Dorsolateral prefrontal cortex (tissue), 122 donors: ENCODE measurements at places on chromosomes 13 and 19.

DNA sequence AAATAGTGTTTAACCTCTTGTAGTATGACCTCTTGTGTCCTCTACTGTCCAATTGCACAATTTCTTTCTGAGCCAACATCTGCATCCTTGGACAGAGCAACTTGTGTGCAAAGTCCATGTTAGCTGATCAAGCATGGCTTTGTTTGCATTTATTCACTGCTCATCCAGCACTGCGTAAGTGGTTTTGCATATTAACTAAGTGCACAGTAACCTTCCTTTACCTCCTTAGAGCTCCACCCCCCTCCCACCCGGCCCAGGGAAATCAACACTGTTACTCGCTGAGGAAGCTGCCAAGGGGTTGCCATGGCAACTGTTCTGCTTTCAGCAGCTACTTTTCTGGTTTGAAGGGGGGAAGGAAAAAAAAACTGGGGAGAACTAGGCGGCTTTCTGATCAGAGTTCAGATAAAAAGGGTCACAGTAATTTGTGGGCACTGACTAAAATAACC is 153.5 kb upstream of the KLF12 start:
- peak; percentile 45 for DNase-seq

DNA sequence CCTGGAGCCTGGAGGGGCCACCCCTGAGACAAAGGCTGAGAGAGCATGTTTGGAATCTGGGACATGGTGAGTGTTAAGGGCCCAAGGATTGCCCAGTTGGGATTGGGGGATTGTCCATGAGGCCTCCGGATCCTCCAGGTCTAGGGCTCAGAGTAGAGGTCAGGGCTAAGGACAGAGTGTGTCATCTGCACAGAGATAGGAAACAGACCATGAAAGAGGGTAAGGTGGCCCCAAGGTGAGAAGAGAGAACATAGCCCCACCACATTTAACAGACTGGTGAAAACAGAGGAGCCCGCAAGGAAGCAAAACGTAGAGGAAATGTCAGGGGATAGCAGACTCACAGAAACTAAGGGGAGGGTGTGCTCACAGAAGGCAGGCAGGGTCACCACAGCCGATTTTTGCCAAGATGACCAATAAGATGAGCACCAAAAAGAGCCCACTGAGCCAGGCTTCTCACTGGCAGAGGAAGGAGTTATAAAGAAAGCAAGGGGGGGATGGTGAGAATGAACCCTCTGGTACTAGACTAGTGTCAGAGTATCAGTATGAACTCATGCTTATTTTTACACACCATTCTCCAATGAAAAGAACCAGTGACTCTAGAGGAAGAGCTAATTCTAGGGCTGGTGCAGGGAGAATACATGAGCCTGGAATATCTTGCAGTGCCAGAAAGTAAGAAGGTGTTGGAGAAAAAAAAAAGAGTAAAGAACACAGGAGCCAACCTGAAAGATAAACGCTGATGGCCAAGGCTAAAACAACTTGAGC is 17.5 kb downstream of the DYRK1B start:
- no peak for DNase-seq

- no peak for DNase-seq
These were observed 157.0 kb upstream of the FNDC3A start for GRCh38 chr13:48818495-48819356.

DNA sequence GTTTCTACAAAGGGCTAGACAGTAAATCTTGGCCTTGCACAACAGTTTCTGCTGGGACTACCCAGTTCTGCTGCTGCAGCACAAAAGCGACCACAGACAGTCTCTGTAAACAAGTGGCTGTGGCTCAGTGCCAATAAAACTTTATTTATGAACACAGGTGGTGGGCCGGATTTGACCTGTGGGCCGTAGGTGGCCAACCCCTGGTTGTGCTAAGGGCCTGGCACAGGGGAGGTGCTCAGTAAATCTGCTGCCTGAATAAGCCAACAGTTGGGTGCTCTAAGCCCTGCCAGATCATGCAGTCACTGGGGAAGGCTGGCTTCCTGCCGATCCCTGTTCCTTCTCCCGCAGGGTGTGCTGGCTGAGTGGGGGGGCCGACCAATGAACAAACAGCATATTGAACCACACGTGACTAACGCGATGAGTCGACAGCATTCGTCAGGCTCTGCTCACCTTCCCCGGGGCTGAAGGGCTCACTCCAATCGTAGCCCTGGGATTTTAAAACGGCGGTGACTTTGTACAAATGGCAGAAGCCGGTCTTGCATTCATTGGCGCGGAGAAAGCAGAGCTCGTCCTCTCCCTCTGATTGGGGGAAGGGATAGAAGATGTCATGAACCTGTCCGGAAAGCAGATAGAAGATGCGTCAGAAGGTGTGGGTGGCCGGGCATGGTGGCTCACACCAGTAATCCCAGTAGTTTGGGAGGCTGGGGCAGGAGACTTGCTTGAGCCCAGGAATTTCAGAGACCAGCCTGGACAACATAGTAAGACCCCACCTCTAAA is 24.3 kb upstream of the MYDGF start:
- DNase-seq: peak; percentile 75

- DNase-seq: no peak
These were observed 5.9 kb downstream of the PNPLA6 start for GRCh38 chr19:7541475-7541824.

DNA sequence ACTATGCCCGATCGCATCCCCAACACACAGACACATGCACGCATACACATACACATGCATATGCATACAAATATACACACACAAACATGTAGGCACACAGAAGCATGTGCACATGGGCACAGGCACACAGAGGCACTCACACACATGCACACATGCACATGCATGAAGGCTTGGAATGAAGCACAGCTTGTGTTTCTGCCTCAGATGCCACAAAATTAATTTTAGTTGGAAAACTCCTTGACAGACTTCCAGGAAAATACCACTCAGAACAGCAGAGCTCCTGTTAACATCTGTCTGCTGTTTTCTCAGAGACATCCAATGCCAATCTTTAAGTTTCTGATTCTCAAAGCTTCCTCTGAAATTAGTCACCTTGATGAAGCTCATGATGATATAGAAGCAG is 532.7 kb downstream of the RFC3 start:
- DNase-seq: no peak

DNA sequence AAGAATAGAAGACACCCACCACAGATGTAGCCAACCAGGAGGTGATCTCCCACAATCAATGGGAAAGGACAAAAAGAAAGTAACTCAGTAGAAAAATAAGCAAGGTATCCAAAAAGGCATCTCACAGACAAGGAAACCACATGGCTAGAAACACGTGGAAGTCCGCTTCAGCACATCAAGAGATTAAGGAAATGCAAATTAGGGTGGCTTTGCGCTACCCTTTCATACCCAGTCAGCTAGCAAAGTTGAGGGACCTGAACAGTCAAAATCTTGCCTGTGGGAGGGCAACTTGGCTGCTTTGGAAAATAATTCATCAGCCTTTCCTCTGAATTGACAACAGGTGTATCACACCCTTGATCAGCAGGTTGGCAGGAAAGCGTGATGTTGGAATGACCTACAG is 11.6 kb upstream of the UQCR11 start:
- no peak for DNase-seq

GRCh38 chr19:2666344-2666994 is 36.0 kb downstream of the GNG7 start:
- DNase-seq: no peak

- no peak for DNase-seq
These were observed 258.2 kb upstream of the IRS2 start for GRCh38 chr13:110044551-110045111.

GRCh38 chr19:19034204-19034624 is 811 bp downstream of the ARMC6 start:
- DNase-seq: no peak

GRCh38 chr19:17281391-17282304 is at the start of gene ANKLE1:
ANKLE1 (plus strand) TSS chr19:17281901; CDS start chr19:17281921, 20 bp downstream.
- DNase-seq: peak; percentile 45

- no peak for DNase-seq
These were observed at the start of gene KCNJ14 for GRCh38 chr19:48455171-48455907. KCNJ14 (plus strand) TSS chr19:48455574; CDS start chr19:48461725, 6,151 bp downstream.

DNA sequence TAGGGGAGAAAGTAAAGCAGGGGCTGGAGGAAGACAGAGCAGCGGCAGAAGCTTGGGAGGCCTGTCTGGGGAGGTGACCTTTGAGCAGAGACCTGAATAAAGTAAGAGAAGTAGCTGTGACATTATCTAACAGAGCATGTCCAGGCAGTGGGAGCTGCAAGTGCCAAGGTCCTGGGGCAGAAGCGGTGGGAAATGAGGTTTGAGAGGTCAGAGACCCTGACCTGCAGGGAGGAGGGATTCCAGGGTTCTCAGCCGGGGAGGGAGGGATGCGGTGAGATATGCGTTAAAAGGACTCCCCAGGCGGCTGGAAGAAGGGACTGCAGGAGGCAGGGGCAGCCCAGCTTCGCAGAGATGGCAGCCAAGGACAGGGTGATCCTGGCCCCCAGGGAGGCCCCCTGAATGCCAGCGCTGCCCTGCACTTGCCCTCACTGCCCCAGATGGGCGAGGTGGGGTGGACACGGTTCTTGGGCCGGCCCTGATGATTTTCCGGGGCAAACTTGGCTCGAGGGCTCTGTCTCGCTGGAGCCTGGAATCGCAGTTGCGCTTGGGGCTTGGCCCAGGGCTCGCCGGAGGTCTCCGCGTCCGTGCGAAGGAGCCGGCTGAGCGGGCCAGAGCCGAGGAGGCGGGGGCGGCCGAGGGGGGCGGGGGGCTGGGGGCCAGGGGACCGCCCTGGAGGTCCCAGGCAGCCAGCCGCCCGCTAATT is 3.2 kb downstream of the CRLF1 start:
- DNase-seq: no peak

GRCh38 chr19:57406516-57407123 is 4.3 kb upstream of the ZNF17 start:
- DNase-seq: peak; percentile 55

GRCh38 chr19:918481-919198 is 1.5 kb downstream of the KISS1R start:
- DNase-seq: no peak

DNA sequence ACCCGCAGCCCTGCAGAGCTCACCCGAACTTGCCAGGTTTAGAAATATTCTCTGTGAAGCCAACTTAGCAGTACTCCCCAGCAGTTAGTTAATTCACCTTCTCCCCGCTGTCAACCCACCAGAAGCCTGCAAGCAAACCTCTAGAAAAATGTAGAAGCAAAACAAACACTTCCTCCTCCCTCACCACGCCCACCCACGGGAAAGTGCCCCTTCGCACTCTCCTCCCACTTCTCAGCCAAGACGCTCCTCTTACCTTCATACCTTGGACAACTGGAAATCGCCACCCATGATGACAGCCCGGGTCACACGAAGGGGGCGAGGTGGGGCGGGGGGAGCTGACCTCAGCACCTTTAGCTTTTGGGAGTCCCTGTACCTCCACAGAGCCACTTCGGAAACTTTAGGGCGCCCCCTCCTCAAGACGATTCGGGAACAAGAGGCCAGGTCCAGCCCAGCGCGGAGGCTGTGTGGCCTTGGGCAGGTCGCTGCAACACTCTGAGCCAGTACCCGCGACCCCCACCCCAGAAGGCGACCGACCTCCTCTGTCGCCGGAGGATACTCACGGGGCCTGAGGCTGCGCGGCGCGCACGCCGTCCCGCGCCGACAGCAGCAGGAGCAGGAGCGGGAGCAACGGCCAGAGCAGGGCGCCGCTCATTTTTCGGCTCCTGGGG is 485 bp downstream of the CPAMD8 start:
- no peak for DNase-seq

GRCh38 chr19:39438270-39438934 is 2.7 kb upstream of the RPS16 start:
- no peak for DNase-seq

- DNase-seq: no peak
These were observed 9.6 kb upstream of the RSPH6A start for GRCh38 chr19:45824531-45825262.

- DNase-seq: no peak
These were observed 48.4 kb downstream of the SERP2 start for GRCh38 chr13:44421853-44422525.

DNA sequence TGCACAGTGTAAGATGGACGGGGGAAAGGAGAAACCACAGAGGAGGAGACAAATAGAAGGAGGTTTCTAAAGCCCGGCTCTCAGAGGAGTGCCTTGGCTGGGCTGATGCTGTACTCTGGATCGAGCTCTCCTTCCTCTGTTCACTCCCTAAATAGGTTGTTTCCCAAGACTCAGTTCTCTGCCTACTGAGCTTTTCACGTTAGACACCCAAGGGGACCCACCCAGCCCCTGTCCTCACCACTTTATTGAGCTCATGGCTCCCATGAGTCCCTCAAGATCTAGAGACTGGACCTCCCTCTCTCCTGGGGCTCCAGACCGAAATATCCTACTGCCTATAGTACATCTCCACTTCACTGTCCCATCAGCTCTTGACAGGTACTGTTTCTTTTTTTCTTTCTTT is 38.1 kb upstream of the GPR183 start:
- no peak for DNase-seq

- DNase-seq: peak; percentile 69
These were observed 1.5 kb downstream of the SBNO2 start for GRCh38 chr19:1172353-1173158.

DNA sequence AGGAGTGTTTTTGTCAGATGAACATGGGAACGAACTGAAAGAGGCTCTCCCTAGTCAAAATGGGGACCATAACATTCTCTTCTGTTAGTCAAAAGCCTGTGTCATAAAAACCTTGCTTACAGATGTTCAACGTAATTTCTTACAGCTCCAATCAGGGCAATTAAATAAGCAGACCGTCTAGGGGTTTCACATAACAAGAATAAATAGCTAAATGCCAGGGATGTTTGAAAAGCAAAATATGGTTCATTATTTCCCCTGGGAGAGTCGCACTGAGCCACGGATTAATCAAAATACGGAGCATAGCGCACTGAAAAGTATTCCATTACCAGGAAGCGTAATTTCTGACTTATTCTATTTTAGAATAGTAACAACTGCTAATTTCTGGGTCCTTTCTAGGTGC is 63.7 kb upstream of the MRI1 start:
- DNase-seq: no peak

DNA sequence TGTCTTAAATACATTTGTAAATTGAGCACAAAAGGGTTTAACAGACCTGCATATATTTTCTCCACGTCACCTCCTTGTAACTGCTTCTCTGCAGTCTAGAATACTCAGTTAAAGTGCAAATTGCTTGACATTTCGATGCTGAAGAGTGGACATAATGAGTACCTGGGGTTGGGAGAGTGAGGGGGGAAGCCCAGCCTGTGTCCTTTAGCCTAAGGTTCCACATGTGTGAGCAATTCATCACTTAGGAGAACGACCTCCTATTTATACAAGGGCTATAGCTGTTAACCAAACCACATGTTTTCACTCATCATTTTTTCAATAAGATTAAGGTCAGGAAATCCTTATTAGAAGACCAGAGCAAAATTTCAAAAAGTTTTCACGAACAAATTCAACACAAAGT is 29.5 kb downstream of the PCDH9 start:
- DNase-seq: no peak
